Caco-2 (cell line): ENCODE measurements at places on chromosomes 7 and 10.

GRCh38 chr10:33333260-33334101, 986 bp downstream of the NRP1 start:
- DNase-seq, result peak; percentile 27

GRCh38 chr7:157233677-157234076, 95.0 kb downstream of the UBE3C start:
- no peak for DNase-seq

- no peak for DNase-seq
Observed at GRCh38 chr10:47317251-47317650, 5.0 kb upstream of the GDF2 start.

DNA sequence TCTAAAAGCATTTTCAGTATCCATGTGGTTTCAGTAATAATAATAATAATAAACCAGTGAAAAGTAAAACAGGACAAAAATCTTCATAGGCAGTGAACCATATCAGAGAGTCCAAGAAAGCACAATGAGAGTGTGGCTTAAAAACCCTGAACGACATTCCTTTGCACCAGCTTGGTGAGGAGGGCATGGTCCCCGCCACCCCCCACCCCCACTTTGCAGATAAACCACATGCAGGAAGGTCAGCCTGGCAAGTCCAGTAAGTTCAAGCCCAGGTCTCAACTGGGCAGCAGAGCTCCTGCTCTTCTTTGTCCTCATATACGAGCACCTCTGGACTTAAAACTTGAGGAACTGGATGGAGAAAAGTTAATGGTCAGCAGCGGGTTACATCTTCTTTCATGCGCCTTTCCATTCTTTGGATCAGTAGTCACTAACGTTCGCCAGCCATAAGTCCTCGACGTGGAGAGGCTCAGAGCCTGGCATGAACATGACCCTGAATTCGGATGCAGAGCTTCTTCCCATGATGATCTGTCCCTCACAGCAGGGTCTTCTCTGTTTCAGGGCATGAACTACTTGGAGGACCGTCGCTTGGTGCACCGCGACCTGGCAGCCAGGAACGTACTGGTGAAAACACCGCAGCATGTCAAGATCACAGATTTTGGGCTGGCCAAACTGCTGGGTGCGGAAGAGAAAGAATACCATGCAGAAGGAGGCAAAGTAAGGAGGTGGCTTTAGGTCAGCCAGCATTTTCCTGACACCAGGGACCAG, 172.5 kb downstream of the EGFR start:
- DNase-seq, result no peak

GRCh38 chr10:89642193-89642592, 2.8 kb downstream of the PANK1 start:
- no peak for DNase-seq
